ENCODE measurements at places on chromosomes 2 and 18. TPM values are rescaled to one million over a fixed set of nuclear protein-coding genes. Genes with fewer than 3 reads are reported as not detected.

The RFX8 gene
- total RNA-seq: not detected

The STRN gene
- 26.7 TPM for total RNA-seq

The KLHL41 gene
- 1.1 TPM for total RNA-seq

The TUBB8B gene
- total RNA-seq: not detected

GRCh38 chr2:111159641-111160040 is 38.9 kb downstream of the BCL2L11 start:
- no peak for DNase-seq

DNA sequence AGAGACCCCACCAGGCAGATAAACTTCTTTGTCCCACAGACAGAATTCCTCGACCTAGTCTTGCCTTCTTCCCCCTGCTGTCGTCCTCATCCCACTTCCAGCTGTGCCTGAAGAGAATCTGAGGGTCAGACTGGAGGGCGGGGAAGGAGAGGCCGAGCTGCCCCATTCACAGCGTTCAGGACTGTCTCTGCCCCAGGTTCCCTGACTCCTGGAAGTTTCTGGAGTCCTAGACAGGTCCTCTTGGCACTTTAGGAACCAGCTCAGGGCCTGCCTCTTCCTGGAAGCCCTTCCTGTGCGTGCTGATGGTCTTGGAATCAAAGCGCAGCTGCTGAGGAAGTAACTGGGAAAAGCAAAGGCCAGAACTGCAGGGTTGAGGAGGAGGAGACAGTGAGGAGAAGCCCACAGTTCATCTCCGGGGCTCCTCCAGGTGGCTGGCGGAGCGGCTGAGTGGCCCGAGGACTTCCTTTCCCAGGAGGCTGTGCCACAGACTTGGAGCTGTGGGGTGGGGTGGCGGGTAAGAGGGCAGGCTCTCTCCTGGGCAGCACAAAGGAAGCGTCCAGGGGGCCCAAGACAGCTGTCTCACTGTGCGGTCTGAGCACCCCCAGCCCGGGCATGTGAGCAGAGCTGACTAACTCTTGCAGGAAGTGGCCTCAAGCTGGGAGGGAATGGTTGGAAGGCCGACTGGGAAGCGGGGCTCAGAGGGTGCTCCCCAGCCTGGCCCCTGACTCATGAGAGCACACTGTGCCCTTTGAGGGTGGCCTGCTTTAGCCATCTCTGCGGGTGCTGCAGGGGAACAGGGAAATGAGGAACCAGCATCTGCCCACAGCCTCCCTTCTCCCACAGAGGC is 39.5 kb downstream of the SDC1 start:
- no peak for DNase-seq

- DNase-seq: no peak
These were observed 878.3 kb downstream of the TDRD15 start for GRCh38 chr2:22002066-22002465.

GRCh38 chr2:5148392-5149085 is 543.6 kb upstream of the SOX11 start:
- no peak for DNase-seq

GRCh38 chr2:218508299-218508698 is 59.9 kb downstream of the USP37 start:
- no peak for DNase-seq

- no peak for DNase-seq
These were observed 205.7 kb downstream of the SOCS6 start for GRCh38 chr18:70494524-70494923.

DNA sequence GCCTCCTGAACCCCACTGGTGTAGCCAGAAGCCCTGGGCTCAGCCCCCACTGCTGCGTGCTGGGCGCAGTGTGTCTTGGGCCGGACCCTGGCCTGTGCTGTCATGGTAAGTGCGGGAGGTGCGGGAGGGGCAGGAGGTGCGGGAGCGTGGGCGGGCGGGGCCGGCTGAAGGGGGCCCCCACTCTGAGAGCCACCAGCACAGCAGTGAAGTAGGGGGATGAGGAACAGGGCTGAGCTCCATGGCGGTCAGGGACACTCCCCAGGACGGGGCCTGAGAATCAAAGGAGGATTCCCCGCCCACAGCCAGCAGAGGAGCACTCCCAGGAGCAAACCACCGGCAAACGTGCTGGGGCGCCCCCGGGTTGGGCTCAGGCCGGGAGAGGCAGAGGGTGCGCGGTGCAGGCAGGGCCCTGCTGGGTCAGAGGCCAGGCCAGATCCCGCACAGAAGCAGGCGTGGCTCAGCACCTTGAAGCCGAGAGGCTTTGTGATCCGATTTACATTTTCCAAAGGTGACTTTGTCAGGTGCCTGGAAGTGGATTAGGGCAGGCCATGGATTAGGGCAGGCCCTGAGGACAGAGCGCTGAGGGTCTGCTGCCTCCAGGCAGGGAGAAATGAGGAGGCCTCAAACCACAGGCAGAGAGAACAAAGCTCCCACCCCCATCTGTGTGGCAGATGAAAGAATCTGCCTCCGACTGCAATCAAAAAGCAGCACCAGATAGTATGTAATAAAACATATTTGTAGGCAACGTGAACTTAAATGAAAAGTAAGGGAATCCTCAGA is 152.0 kb upstream of the RAB6C start:
- no peak for DNase-seq

- no peak for DNase-seq
These were observed 16.8 kb upstream of the ALPI start for GRCh38 chr2:232438951-232439757.

DNA sequence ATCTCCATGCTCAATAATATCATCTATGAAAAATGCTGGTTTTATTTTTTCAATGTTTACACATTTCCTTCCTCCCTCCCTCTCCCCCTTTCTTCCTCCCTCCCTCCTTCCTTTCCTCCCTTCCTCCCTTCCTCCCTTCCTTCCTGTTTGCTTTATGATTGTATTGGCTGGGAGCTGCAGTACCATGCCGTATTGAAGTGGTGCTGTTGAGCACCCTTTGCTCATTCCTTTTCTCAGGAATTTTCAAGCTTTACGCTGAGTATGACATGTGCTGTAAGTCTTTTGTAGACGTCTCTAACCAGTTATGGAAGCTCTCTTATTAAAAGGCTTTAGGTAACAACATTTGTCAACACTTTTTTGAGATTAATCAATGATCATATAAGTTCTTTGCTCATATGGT is 100.4 kb downstream of the SNTG2 start:
- DNase-seq: no peak

Data from ureter (tissue), 1 donor.